Vagina (tissue), 2 donors: ENCODE measurements at places on chromosomes 5 and 9.

- DNase-seq = no peak
These were observed 353.4 kb upstream of the SLC30A5 start for GRCh38 chr5:68740226-68740910.

DNA sequence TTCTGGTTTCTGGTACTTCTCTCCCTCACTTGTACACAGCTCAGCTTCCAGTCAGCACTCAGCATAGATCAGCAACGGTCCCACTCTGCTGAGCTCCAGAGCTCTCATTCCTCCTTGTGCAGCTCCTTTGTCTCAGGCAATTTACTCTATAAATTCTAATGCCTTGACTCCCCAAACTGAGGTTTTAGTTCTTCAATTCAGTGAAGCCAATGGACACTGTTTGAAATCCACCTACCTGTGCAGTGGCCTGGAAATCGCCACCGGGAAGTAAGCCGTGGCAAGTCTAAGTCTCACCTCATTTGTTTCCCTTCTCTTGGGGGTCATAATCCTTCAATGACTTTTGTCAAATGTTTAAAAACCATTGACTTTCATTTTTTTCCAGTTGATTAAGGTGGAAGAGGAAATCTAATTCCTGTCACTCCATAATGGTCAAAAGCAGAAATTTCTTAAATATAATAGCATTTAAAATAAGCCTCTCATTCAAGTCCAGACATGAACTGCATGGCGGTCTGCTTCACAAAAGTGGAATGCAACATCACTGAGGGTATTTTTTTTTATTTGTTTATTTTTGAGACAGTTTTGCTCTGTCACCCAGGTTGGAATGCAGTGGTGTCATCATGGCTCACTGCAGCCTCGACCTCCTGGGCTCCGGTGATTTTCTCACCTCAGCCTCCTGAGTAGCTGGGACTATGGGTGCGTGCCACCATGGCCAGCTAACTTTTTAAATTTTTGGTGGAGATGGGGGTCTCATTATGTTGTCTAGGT, 79.6 kb downstream of the C7 start:
- DNase-seq = no peak

GRCh38 chr9:88076286-88077070, 61.8 kb downstream of the SPATA31C2 start:
- no peak for DNase-seq

DNA sequence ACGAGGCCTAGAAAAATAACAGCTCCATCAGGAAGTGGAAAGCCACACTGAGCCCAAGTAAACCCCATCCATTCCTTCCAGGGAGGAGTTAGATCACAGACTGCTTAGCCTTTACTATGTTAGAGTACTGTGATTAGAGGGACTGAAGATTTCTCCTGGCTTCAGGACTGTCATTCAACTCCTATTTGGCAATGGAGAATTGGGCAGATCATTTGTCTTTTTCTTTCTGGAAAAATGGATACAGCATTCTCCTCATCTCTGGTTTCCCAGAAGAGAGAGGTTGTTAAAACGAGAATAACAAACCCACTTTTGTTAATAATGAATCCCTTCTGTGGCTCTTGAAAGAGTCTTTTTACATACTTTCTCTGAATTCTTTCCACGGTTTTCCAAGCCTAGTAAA, 150.4 kb downstream of the GABRB2 start:
- DNase-seq = no peak

DNA sequence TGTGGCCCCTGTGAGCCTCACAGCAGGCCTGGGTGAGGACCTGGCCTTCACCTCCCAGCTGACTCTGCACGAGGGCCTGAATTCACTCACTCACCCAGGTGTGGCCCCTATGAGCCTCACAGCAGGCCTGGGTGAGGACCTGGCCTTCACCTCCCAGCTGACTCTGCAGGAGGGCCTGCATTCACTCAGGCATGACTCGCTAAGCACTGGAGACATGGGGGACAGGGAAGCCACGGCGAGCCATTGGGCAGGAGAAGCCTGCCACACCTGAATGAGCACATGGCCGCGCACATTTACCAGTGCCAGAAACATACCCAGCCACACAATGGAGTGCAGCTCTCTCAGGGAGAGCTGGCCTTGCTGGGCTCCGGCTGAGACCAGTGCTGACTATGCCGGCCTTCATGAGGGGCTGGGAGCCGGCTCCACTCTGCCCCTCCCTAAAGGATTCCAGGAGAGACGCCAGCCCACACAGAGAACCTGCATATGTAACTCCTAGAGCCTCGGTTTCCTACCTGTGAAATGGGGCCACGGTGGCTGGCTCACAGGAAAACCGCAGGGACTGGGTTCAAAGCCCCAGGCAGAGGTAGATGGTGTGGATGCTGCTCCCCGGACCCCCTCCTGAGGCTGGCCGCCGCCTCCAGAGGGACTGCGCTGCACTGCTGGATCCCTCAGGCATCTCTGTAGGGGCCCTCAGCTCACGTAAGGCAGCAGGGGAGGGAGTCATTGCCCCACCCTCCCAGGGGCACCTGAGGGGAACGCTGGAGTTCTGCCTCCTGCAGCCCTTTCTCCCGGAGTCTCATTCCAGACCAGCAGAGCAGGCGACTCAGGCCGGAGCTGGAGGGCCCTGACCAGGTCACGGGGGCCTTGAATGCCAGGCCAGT, 7.2 kb downstream of the ADAMTS2 start:
- DNase-seq = no peak

DNA sequence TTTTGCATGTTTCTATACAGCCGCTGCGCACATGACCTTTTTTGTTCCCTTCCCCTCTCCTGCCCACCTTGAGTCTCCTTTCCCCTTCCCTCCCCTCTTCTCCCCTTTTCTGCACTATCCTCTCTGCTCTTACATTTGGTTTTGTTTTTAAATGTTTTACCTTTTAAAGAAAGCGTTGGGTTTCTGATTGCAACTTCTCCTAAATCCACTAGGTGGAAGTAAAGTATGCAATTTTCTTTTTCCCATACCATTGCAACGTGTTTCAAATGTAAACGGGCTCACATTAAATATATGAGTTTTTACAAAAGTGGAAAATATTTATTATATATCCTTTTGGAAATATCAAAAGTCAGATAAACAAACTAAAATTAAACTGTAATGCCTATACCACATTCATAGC, 500.9 kb downstream of the DIRAS2 start:
- DNase-seq = no peak

- DNase-seq = no peak
These were observed 246.9 kb downstream of the ZSWIM6 start for GRCh38 chr5:61578858-61579503.

DNA sequence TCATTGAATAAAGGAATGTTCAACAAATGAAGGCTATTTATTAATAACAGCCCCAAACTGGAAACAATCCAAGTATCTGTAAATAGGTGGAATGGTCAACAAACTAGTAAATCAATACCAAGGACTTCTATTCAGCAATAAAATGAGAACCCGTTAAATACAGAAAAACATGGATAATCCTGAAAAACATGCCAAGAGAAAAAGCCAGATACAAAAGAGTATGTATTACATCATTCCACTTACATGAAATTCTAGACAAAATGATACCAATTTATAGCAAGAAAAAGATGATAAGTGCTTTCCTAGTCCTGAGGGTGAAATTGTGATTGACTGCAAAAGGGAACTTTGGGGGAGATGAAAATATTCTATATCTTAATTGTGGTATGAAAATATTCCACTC, 3.1 kb downstream of the PJA2 start:
- no peak for DNase-seq

GRCh38 chr9:109574061-109574882, 76.2 kb upstream of the PTPN3 start:
- no peak for DNase-seq

GRCh38 chr9:18979367-18979766, 53.6 kb downstream of the SAXO1 start:
- DNase-seq = no peak

DNA sequence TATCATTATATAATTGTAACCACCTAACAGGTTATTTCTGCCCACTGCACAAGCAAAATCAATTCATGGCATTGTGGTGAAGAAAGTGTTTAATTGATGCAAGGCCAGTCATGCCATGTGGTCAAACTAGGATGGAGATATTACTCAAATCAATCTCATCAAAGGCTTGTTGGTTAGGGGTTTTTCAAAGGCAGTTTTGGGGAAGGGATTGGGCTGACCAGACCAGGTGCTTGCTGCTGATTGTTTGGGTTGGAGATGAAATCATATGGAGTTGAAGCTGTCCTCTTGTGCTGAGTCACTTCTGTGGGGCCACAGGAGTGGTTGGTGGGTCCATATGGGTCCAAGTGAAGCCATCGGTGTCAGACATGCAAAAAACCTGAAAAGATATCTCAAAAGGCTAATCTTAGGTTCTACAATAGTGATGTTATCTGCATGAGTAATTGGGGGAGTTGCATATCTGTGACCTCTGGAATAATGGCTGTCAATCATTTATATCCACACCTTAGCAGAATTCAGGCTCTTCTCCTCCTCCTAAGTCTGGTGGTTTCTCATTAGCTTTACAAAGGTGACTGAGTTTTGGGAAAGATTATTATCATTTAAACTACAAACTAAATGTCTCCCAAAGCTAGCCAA, 44.9 kb downstream of the HMGCS1 start:
- no peak for DNase-seq

- DNase-seq = no peak
These were observed 3.9 kb upstream of the SPATA9 start for GRCh38 chr5:95686651-95687050.

- no peak for DNase-seq
These were observed 128.9 kb upstream of the TARS1 start for GRCh38 chr5:33311893-33312292.

DNA sequence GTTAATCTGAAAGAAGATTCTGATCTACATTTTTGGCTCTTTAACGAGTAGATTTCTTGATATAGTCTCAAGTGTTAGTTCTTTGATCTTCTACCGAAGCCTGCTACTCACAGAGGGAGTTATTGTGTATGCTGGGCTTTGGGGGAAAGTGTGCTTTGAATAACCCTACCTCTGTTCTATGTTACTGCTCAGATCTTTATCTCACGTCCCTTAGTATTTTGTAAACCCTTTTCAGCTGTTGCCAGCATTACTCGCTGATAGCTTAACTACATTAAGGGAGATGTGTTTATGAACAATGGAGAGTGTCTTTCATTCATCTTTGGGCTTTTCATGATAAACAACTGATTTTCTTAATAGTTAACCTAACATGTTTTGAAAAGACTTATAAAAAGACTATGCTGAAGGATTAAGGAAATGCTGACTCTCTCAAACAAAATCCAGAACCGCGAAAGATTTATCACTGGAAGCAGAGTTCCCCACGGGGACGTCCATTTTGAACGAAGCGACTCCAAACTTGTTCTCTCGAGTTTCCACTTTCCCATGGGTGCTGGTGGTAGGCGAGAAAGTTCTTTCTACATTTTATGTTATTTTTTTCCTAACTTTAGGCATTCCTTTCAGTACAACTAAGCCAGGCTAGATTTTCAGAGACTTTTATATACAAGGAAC, 27.9 kb upstream of the ALDH1A1 start:
- no peak for DNase-seq

DNA sequence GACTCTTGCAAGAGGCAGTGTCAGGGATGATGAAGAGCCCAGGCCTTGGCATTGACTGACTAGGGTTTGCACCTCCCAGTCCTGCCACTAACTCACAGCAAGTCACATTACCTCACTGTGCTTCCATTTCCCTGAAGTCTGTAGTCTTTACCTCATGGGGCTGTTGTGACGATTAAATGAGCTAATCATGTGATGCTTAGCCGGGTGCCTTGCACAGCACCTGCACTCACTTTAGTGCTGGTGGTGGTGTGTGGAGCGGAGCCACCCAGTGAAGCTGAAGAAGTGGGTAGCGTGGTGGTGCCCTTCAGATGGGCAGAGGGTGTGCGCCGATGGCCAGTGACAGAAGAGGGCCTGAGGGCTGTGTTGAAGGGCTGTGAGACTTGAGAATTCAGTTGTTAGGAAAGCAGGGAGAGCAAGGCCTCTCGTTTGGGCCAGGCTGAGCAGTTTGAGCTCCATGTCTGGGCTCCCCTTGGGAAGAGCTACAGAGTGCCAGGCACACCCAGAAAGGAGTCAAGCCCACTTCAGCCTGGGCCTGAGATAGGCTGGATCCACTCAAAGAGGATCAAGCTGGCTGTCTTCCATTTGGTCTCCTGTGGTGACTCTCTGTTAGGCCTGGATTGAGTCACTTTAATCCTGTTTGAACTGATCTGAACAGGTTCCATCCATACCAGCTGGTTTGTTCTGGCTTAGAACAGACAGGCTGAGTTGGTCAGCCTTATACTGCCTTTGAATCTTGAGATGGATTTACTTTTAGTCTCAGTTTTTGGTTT, 42.5 kb downstream of the RALGPS1 start:
- DNase-seq = no peak

GRCh38 chr5:71974165-71974564, 133.1 kb upstream of the MAP1B start:
- no peak for DNase-seq

DNA sequence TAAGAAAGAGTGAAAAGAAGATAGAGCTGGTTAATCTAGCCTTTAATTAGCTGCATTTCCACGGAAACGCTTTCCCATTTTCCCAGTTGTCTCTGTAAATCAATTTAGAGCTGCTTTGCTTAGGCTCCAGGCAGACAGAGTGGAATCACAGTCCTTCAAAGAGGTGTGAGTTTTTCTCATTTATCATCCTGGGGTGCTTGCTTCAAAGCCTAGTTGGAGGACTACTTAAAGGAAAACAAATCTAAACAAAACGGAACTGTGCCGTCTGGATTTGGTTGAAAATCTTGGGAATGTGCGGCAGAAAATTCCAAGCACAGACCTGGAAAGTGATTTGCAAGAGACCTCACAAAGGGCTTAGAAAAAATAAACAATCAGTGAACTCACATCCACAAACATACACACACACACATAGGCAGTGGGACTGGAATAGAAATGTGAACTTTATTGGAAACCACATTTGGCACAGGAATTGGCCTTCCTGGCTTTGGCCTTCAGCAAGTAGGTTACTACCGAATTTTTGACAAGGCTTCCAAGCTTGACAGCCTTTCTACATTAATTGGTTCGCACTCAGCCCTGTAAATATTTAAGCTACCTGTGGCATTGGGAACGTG, 235.2 kb upstream of the SLC24A2 start:
- no peak for DNase-seq

- DNase-seq = no peak
These were observed 60.5 kb downstream of the DAP start for GRCh38 chr5:10700516-10700915.

GRCh38 chr5:81912933-81913332, 58.9 kb upstream of the ATG10 start:
- no peak for DNase-seq

DNA sequence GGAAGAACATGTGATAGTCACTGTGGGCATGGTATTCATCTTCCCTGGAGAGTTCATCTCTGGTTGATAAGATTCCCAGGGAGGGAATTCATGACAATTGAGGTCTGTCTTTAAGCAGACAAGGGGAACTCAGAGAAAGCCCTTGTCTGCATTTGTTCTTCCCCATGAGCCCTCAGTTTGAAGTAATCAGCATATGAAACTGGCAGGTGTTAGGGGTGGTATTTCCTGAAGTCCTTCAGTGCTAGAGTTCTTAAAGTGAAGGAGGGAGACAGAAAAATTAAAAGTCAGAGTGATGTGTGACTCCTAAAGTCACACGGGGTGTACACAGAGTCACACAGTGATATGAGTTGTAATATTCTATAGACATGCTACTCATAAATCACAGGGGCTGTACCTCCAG, 60.6 kb upstream of the SYK start:
- DNase-seq = no peak
